Stomach (tissue), 19 donors: ENCODE measurements at places on chromosomes 2 and 18.

- H3K36me3 ChIP-seq: no peaks in the 10 kb centered on the region
- no peak for DNase-seq
- H3K4me1 ChIP-seq: no peaks in the 10 kb centered on the region
- H3K4me3 ChIP-seq: no peak overlapping the region
- H3K27me3 ChIP-seq: no peaks in the 10 kb centered on the region
Measured at GRCh38 chr2:124081154-124081716, 56.1 kb downstream of the CNTNAP5 start.

GRCh38 chr18:44093253-44093652 lies 587.4 kb upstream of the SETBP1 start:
- no peaks in the 10 kb centered on the region for H3K36me3 ChIP-seq
- H3K4me1 ChIP-seq: no peaks in the 10 kb centered on the region
- no peaks in the 10 kb centered on the region for H3K27me3 ChIP-seq
- H3K27ac ChIP-seq: no peak overlapping the region

DNA sequence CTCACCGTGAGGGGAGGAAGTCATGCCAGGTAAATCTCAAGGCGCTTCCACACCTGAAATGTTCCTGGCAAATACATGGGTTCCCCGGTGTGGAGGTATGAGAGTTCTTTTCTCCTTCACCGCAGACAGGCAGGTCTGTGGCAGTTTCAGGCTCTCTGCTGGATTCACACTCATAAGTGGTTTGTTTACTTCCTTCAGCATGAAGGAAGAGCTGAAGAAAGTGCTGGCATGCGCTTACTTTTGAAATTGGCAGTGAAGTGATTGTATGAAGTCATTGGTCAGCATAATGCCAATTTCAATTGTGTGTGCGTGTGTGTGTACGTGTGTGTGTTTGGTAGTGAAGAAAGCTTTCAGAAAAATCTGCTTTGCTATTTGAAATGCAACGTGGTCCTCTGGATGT lies 43.4 kb downstream of the RNF144A start:
- no peak overlapping the region for H3K27ac ChIP-seq
- no peaks in the 10 kb centered on the region for H3K27me3 ChIP-seq

GRCh38 chr2:63696496-63696895 lies 107.7 kb downstream of the MDH1 start:
- no peaks in the 10 kb centered on the region for H3K4me1 ChIP-seq
- H3K4me3 ChIP-seq: no peak overlapping the region
- no peaks in the 10 kb centered on the region for H3K36me3 ChIP-seq
- no peak overlapping the region for H3K27ac ChIP-seq

DNA sequence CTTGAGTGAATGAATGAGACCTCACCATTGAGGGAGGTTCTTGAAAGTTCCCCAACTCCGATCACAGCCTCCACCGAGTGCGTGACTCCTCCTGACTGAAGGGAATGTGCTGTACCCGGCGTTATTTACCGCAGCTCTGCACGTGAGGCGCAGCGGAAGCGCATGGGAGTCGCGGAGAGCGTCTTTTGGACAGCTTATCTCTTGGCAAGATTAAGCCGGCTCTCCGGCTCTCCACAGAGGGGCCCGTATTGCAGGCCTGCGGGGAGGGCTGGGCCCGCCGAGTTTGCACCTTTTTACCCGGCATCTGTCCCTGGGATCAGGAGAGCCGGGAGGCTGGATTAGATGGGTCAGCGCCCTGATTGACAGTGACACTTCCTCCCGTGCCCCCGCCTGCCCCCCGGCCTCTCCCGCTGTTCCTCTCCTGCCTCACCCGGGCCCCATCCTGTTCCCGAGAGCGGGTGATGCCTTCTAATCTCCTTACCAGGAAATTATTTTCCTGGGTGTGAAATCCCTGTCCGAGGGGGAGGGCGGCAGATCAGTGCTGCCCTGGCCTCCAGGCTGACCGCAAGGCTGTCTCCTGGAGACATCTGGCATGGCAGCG lies 176.3 kb downstream of the INHBB start:
- H3K36me3 ChIP-seq: no peaks in the 10 kb centered on the region
- H3K27me3 ChIP-seq: no peaks in the 10 kb centered on the region
- peaks cover 10% of the 10 kb centered on the region for H3K4me1 ChIP-seq
- H3K27ac ChIP-seq: no peak overlapping the region
- peak; percentile 51 for DNase-seq
- no peak overlapping the region for H3K4me3 ChIP-seq

DNA sequence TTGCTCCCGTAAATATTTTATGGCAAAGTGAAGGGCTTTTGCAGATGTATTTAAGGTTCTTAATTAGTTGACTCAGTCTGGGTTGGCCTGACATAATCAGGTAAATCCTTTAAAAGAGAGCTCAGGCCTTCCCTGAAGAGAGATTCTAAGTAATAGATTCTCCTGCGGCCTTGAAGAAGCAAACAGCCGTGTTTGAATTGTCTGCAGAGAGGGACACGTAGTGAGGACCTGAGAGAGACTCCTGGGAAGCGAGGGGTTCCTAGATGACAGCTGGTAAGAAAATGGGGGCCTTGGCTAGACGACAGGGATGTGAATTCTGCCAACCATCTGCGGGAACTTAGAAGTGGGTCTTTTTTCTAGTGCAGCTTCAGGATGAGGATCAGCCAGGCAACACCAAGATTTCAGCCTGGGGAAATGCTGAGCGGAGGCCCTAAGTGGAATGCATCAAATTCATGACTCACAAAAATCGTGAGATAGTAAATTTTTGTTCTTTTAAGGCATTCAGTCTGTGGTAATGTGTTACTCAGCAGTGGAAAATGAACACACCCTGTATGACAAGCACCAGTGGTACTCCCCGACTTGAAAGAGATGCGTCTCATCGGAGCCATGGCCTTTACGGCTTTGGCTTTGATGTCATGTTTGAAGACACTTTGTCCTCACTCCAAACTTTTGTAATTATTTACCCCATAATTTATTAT lies 62.1 kb upstream of the SMIM21 start:
- H3K4me1 ChIP-seq: no peaks in the 10 kb centered on the region
- peaks cover 3% of the 10 kb centered on the region for H3K27me3 ChIP-seq
- no peak for DNase-seq
- no peak overlapping the region for H3K27ac ChIP-seq
- no peak overlapping the region for H3K4me3 ChIP-seq
- H3K36me3 ChIP-seq: no peaks in the 10 kb centered on the region

DNA sequence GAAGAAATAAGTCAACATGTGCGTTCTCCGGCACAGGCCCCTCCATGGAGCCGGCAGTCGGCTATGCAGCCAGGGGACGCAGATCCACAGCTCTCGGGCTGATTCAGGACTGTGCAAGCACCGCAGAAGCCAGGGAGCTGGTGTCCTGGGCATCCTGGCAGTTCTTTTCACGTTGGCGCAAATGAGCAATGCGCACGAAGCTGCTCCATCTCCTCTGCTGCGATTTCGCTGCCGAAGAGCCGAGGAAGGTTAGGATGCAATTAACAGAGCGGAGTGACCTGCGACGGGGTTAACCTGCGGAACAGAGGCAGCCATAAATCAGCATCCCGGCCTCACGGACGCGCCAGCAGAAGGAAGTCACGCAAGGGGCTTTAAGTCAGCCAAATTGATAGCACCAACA lies 107.1 kb upstream of the POU3F3 start:
- no peaks in the 10 kb centered on the region for H3K4me1 ChIP-seq
- no peak for DNase-seq
- H3K27me3 ChIP-seq: no peaks in the 10 kb centered on the region

DNA sequence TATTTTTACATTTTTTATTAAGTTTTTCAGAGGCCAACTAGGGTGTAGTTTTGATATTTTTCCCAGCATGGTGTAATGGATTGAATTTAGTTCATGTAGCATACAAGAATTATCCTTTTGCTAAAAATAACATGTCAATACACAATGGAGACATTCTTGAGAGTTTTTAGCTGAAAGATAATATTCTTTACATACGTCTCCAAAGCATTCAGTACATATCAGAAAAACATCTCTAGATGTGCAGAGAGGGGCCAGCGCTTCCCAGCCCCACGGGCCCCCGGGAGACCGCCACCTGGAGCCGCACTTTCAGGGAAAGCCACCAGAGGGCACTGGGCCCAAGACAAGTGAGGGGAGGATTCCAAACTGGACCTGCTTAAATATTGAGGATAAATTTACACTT lies 499.4 kb downstream of the GALR1 start:
- DNase-seq: no peak
- H3K27me3 ChIP-seq: peaks cover 19% of the 10 kb centered on the region
- no peaks in the 10 kb centered on the region for H3K4me1 ChIP-seq
- no peaks in the 10 kb centered on the region for H3K36me3 ChIP-seq

GRCh38 chr2:95760806-95761525 lies 169.2 kb downstream of the TRIM43 start:
- no peak overlapping the region for H3K27ac ChIP-seq
- no peak for DNase-seq
- H3K36me3 ChIP-seq: no peaks in the 10 kb centered on the region
- H3K27me3 ChIP-seq: no peaks in the 10 kb centered on the region
- H3K4me3 ChIP-seq: no peak overlapping the region

DNA sequence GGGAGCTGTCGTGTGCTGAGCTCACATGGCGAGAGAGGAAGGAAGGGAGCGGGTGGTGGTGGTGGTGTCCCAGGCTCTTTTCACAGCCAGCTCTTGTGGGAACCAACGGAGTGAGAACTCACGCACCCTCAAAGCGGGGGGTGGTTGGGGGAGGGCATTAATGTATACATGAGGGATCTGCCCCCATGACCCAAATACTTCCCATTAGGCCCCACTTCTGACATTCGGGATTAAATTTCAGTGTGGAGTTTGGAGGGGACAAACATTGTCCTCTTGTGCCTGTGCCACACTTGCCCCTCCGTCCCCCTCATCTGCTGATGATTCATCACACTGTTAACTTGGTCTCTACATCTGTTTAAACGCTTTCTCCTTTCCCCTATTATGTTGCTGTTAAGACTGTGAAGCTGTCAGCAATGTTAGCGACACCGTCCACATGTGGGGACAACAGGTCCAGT lies 22.5 kb downstream of the INPP4A start:
- H3K4me1 ChIP-seq: peaks cover 38% of the 10 kb centered on the region
- no peak overlapping the region for H3K4me3 ChIP-seq
- peaks cover 5% of the 10 kb centered on the region for H3K36me3 ChIP-seq
- H3K27me3 ChIP-seq: no peaks in the 10 kb centered on the region
- no peak overlapping the region for H3K27ac ChIP-seq
- no peak for DNase-seq

- DNase-seq: no peak
- H3K36me3 ChIP-seq: no peaks in the 10 kb centered on the region
- H3K27ac ChIP-seq: no peak overlapping the region
- peaks cover 6% of the 10 kb centered on the region for H3K27me3 ChIP-seq
- no peak overlapping the region for H3K4me3 ChIP-seq
Measured at GRCh38 chr2:238939074-238939473, 91.2 kb downstream of the TWIST2 start.

- no peak overlapping the region for H3K4me3 ChIP-seq
- DNase-seq: no peak
- no peaks in the 10 kb centered on the region for H3K36me3 ChIP-seq
- H3K4me1 ChIP-seq: peaks cover 12% of the 10 kb centered on the region
- H3K27ac ChIP-seq: no peak overlapping the region
Measured at GRCh38 chr2:197876524-197876923, 72.1 kb downstream of the PLCL1 start.

GRCh38 chr2:229610333-229610732 lies 104.0 kb downstream of the DNER start:
- no peak overlapping the region for H3K27ac ChIP-seq
- H3K27me3 ChIP-seq: no peaks in the 10 kb centered on the region
- H3K4me3 ChIP-seq: no peak overlapping the region
